ENCODE measurements at places on chromosomes 13 and 19.
A peak's percentile ranks its signal among the peaks of the same experiment; 100 is the strongest.

DNA sequence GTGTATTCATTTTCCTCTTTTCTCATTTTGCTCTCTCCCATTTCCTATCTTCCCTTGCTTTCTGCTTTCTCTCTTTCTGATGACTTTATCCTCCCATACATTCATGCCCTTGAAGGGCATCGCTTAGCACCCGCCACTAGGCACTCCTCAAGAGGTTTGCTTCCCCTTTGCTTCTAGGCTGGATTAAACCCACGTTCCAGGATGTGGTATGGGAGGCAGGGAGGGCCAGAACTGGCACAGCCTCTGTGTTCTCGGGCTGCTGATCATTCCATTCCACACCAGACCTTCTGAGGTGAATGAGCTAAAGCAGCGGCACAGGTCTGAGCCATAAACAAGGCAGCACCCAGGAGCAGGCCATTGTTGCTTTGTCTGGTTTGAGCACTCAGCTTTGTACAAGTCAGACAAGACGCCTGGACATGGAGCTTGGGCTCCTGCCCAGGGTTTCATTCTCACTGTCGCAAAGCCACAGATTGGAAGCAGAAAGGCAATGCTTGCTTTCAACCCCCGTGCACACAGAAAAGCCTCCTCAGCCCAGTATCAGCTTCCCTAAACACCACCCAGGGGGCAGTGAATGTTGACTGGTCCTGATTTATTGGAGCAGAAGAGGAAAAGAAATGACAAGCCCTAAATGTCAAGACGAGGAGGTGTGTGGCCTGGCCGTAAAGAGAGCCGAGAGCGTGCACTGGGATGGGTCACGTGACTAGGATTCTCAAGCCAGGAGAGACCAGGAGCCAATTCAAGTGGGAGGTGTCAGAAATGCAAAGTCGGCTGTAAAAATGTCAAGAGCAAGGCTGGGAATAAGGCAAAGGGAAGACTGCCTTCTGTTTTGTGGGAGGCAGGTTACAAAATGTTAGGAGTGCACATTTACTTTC is 218.0 kb upstream of the SERP2 start:
- DNase-seq, result no peak

DNA sequence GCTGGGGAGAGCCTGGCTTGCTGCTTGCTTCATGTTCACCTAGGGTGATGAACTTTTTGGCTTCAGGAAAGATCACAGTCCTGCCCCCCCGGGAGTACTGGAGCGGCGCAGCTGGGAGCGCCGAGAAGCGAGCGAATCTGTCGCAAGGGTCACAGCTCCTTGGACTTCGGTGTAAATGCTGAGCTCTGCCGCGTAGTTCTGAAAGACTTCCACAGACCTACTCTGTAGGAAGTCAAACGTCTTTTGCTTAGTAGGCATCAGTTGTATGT is 2.7 kb downstream of the ING1 start:
- DNase-seq, result no peak

DNA sequence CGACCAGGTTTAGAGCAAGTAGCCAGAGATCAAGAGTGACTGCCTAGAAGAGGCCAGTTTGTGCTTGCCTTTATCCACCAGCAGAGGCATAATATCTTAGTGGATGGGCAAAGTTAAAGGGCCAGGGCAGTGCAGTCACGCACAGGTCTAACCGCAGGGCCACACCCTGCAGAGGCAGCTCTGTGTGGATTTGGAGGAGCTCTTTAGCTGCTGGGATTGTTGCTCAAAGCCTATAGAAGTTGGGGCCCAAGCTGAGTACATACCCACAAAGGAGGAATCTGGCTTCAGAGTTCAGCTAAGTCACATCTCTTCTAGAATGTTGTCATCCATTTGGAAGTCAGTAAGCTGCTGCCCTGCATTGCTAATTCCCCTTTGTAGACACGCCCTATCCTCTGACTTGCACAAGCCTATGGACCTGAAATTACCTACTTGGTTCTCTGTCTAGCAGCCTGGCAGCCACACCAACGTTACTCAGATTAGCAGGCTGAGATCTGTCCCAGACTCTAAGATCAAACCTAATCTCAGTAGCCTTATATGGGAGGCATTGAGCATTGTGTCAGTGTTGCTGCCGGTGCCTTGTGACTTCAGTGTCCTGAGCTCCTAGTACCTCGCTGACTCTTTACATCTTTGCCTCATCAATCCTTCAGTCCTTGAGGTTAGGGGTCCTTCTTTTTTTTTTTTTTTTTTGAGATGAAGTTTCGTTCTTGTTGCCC is 102.9 kb upstream of the STARD13 start:
- no peak for DNase-seq

- DNase-seq, result no peak
These were observed 737.4 kb downstream of the UQCRFS1 start for GRCh38 chr19:28475525-28475924.

DNA sequence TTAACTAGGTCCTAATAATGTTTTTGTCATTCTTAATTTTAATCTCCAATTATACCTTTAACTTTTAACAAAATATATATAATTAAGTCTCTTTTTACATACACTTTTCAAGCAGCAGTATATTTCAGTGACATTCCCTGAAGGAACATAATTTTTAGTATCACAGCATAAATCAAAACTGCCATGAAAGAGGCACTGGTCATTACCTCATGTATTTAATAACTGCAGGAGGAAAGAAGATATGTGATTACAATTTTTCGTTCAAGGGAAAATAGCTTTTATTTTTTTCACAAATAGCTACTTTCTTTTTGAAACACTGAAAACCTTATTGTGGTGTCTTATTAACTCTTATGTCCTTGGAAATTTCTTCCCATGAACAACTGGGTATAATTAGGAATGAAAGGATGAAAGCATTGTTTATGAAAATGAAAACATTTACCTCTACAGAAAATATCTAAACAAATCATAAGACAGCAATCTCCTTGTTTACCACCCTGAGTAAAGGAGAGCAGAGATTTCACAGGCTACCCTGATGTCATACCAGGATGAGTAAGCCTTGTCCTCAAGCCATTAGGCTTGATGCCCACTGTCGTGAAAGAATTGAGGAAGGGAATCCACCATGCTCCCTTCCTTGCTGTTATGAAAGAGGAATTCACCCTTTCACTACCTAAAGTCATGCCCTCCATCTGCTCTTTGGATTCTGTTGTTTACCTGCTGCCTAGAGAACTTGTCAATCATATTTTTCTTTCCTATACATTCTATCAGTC is 877.2 kb upstream of the PCDH20 start:
- no peak for DNase-seq

- DNase-seq, result no peak
These were observed 62.4 kb downstream of the URI1 start for GRCh38 chr19:30004403-30004802.

DNA sequence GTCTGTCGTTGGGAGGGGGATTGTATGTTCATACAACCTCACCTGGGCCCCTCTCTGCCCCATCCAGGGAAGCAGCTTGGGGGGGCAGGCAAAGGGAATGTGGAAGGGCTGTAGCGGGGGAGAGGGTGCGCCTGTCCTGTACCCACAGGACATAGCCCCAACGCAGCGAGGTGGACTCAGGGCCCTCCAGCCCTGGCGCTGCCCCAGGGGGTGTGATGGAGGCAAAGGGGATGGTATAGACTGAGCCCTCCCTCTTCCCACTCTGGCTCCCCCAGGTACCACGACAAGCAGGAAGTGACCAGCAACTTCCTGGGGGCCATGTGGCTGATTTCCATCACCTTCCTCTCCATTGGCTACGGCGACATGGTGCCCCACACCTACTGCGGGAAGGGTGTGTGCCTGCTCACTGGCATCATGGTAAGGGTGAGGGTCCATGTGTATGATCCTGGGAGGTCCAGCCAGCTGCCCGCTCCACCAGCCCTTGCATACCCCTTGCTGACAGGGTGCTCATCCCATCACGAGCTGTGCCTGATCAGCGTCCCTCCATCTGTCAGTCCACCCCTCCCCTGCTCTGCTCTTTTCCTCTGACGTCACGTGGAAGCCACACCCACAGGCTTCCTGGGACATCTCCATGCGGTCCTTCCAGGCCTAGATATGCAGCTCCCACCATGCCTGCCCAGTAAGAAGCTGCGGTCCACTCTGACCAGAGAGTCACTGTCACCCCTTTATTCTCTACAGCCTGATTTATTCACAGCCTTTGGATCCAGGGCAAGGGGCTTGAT is 18.3 kb downstream of the KCNN1 start:
- no peak for DNase-seq

DNA sequence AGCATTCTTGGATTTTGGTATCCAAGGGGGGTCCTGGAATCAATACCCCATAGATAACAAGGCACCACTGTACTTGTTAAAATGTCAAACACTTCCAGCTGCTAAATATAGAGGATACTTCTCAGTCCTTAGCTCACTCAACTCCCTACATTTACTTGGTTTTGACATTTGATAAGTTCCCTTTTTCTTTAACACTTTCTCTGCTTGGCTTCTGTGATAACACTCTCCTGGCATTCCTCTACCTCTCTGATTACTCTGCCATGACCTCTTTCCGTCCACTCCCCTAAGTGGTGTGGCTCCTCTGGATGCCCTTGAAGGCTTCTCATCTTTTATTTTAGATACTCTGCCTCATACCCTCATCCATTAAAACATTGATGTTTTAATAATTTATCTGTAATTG is 65.2 kb downstream of the MICU2 start:
- no peak for DNase-seq

DNA sequence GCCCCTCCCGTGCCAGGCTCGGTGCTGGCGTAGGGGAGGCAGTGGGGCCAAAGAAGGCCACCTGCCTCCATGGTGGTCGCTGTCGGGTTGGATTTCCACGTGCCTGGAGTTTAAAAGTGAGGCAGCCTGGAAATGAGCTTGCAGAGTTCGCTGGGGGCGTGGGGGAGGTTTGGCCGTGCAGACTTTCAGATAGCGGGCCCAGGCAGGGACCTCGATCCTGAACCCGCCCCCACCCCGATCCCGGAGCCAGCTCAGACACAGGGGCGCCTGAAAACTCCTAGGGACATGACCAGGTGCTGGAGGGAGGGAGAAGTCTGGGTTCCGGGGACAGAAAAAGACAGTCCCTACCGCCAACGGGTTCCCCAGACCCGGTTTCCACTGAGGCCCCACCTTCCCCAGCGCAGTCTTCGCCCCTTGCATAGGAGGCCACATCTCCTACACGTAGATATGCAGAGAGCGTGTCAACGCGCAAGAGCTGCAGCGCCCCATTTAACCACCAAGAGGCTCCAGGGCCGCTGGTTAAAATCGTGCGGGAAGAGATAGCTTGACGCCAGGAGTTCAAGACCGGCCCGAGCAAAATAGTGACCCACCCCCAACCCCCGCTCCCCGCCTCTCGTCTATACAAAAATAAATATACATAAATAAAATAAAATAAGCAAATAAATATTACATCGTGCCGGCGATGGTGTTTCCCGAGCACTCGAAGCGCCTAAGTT is 8.5 kb downstream of the CCDC8 start:
- DNase-seq, result no peak

GRCh38 chr13:19817510-19818158 is 34.9 kb upstream of the PSPC1 start:
- no peak for DNase-seq

- no peak for DNase-seq
These were observed 42.3 kb downstream of the GJA3 start for GRCh38 chr13:20118268-20119140.

GRCh38 chr13:19861762-19862161 is 1.7 kb downstream of the ZMYM5 start:
- DNase-seq, result no peak

DNA sequence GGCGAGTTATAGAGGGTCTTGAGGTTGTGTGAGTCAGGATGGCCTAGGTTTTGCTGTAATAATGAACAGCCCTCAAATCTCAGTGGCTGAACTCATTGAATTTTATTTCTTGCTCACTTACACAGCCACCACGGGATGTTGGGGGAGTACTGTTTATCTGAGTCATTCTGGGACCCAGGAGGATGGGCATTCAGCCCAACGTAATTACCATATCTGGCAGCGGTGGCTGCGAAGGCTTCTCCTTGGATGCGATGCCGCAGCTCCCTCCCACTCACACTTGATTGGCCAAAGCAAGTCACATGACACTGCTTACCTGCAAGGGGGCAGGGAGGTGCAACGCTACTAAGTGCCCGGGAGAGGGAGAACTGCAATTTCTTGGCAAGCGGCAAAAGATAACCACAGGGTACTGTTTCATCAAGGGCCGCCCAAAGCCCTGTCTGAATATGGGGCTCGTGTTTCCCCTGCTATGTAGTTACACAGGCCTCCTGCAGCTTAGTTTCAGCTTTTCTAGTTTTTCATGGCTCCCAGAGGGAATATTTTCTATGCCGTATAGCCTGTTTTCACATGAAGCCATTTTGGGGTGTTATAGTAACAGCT is 19.9 kb downstream of the ZSWIM9 start:
- peak; percentile 78 for DNase-seq

DNA sequence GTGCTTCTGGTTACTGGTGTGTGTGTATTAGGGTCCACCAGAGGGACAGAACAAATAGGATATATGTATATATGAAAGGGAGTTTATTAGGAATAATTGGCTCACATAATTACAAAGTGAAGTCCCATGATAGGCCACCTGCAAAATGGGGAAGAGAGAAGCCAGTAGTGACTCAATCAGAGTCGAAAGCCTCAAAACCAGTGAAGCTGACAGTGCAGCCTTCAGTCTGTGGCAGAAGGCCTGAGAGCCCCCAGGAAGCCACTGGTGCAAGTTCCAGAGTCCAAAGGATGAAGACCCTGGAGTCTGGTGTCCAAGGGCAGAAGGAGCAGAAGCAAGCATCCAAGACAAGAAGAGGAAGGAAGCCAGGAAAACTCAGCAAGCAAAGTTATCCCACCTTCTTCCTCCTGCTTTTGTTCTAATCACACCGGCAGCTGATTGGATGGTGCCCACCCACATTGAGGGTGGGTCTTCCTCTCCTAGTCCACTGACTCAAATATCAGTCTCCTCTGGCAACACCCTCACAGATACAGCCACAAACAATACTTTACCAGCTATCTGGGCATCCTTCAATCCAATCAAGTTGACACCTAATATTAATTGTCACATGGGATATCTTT is 21.7 kb upstream of the SCEL start:
- no peak for DNase-seq

DNA sequence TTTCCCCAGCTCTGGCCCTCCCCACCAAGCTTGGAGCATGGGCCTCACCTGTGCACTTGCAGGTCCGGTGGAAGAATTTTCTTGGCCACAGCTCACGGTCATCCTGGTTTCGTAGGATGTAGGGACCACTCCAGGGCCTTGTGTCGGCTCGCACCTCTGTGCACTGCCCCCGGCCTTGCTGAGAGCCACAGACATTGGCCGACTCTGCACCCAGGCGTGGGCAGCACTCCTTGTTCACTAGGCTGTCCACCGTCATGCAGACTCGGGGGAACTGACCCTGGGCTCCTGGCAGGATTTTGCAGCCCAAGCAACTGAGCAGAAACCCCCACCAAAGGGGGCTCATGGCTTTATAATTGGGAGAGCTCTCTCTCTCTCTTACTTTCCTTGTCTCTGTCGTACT is 569 bp downstream of the DCT start:
- DNase-seq, result no peak

DNA sequence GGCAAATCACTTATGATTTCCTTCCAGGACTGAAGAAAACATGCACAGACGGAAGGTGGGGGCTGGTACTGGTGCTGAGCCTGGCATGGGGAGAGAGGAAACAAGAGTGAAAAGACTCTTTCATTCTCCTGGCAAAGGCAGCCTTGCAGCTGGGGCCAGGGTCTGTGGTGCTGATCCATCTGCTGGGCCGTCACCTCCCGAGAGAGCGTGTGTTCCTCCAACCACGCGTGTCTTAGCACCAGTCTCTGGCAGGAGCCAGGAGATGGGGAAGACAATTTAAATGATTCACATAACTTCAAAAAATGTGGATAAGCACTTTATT is 23.9 kb upstream of the SPART start:
- no peak for DNase-seq

GRCh38 chr13:109160357-109160756 is 530.9 kb downstream of the MYO16 start:
- DNase-seq, result no peak
